Natural killer cell treated with Interleukin-12 subunit alpha and Interleukin-12 subunit beta and Interleukin-15 and Interleukin-18, amount 100 ng/mL, for 72 hours (primary cell): ENCODE measurements at places on chromosomes 5 and 9.

- DNase-seq, result no peak
Observed at GRCh38 chr5:125661584-125661983, 761.6 kb upstream of the GRAMD2B start.

DNA sequence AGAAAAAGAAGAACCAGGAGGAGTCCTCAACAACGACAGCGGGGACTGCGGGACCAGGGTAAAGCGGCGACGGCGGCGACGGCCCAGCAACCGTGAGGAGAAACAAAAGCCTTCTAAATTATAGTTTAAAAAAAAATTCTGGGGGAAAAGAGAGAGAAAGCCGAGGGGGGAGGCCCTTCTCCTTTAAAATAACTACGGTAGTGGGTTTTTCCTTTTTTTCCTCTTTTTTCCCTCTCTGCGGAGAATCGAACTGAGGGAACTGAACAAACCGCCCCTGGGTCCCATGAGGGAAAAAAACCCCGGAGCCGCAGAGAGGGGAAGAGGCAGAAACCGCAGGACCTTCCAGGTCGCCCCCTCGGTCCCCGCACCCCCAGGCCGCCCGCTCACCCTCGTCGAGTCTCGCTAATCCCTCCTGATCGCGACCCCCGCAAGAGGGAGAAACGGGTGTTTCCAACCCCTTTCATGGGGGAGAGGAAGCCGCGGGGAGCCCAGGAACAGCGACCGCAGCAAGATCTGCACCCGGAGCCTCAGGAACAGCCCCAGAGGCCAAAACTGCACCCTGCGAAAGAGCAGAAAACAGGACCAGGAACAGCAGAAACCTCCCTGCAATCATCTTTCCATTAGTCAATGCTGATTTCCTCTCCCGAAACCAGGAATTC, 453 bp downstream of the CPEB4 start:
- DNase-seq, result peak; percentile 63

GRCh38 chr9:138043411-138044345, 166.1 kb downstream of the CACNA1B start:
- no peak for DNase-seq

- no peak for DNase-seq
Observed at GRCh38 chr5:147170603-147171002, 64.2 kb upstream of the STK32A start.

DNA sequence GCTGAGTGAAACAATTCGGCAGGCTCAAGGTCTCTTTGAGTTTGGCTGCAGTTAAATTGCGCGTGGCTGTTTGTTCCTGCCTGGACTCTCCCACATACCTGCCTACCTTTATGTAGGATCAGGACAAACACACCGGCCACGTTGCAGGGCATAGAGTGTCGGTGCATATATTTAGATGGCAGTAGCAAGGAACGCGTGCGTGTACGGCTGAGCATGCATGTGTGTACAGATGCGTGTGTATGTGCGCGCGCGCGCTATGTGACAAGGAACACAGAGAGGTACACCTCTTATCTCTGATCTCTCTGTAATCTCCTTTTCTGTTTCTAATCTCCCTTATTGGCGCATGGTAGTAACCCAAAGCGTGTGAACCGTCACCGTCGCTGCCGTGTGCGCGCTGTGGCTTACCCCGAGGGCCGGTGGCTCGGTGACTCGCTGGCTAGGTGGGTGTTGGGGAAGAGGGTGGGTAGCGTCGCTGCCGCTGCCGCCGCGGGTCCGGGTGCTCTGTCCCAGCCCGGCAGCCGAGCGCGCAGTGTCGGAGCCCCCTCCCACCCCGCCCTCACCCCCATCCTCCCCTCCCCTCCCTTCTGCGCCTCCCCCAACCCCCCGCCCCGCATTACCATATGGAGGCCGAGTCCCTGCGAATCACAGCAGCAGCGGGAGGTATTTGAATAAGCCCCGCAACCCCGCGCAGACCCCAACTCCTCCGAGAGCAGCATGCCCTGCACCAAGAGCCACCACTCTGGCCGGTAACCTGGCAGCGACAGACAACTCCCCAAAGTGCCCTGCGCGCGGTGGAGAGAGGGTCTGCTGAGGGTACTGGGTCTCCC, 204.8 kb downstream of the MEF2C start:
- no peak for DNase-seq

- DNase-seq, result no peak
Observed at GRCh38 chr5:52895075-52895474, 94.1 kb upstream of the ITGA2 start.

GRCh38 chr5:177355868-177356168, 1.9 kb upstream of the RGS14 start:
- DNase-seq, result no peak

- DNase-seq, result no peak
Observed at GRCh38 chr5:135038813-135039270, 4.8 kb upstream of the PITX1 start.

- DNase-seq, result no peak
Observed at GRCh38 chr9:124708633-124709291, 62.3 kb downstream of the NR6A1 start.
